ENCODE measurements at places on chromosomes 4 and X. TPM values are rescaled to one million over a fixed set of nuclear protein-coding genes. Genes with fewer than 3 reads are reported as not detected.

Gene DTHD1
- 1.9 TPM for total RNA-seq

DNA sequence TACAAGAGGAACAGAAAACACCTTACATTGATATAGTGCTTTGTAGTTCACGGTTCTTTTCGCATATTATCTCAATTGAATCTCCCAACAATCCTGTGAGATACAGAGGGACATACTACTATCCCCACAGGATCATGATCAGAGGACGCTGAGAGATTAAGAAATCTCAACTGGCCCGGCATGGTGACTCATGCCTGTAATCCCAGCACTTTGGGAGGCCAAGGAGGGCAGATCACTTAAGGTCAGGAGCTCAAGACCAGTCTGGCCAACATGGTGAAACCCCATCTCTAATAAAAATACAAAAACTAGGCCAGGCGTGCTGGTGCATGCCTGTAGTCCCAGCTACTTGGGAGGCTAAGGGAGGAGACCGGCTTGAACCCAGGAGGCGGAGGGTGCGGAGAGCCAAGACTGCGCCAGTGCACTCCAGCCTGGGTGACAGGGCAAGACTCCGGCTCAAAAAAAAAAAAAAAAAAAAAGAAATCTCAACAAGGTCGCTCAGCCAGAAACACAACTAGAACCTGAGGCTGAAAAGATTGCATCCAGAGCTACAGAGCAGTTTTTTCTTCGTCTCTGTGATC, 7.4 kb downstream of the APOO start:
- no peak for DNase-seq

Gene HGFAC
- not detected for total RNA-seq

Gene HSFX1
- 0.27 TPM for total RNA-seq

DNA sequence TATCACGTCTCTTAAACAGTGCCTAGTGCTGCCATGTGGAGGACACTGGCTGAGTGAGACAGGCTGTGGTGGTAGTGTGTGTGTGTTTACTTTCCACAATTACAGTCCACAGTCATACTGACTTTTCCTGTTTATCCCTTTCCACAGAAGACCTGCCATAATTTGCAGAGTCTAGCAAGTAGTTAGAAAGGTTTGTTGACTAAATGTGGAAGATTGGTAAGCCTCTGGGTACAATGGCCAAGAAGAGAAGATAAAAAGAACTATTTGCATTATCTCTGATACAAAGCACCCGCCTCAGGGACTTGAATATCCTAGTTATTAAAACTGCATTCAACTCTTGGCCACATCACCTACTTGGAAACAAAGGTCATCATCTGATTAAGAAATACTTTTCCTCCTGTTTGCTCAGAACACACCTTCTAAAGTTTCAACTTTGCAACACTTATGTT, 89.1 kb downstream of the FAM13A start:
- no peak for DNase-seq

Gene ARMCX1
- 2.2 TPM for total RNA-seq

Gene PRRG3
- total RNA-seq: not detected

- no peak for DNase-seq
Measured at GRCh38 chrX:46547857-46548256, 2.6 kb upstream of the ZNF674 start.

Gene DMRTC1
- 0.64 TPM for total RNA-seq

Gene MAGEB17
- total RNA-seq: not detected

DNA sequence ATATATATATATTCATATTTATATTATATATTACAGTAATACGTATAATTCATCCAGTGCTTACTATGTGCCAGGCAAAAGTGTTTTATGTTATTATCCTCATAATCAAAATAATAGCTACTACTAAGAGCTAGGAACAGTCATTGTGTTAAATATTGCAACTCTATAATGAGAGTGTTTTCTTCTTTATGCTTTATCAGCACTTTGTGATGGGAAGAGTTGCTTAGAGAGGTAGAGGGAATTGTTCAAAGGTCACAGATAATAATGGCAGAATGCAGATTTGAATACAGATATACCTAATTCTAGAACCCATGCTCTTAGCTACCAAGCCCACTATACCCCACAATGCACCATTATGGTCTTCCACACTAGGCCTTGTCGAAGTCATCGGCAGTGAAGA, 318.8 kb upstream of the PPARGC1A start:
- DNase-seq: no peak

- DNase-seq: peak; percentile 92
Measured at GRCh38 chr4:40301603-40302002, 33.5 kb upstream of the CHRNA9 start.

DNA sequence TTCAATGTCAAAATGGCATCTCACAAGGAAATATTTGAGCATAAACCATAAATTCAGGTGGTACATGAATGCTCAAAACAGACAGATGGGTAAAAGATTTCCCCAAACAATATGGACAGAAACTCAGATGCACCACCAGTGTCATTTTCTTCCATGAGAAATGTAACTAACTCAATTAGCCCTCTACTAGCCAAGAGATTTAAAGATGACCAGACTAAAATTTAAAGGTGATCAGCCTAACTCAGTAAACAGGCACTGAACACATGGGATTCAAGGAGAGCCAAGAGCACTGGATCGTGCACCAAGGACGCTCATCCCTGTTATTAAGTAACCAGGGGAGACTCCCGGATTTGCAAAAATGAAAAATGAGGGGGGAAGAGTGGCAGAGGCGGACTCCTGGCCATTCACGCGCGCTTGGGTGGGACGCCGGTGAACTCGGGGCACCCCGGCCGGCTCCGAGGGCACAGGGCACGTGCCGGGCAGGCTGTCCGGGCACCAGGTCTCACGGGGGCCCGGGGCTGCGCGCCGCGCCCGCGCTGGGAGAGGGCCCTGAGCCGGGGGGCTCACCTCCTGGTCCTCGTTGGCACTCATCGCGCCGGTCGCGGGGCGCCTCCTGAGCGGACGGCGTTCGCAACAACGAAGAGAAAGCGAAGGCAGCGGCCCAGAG, 490 bp downstream of the RWDD4 start:
- DNase-seq: peak; percentile 50

Gene PABPC1L2A
- total RNA-seq: not detected

DNA sequence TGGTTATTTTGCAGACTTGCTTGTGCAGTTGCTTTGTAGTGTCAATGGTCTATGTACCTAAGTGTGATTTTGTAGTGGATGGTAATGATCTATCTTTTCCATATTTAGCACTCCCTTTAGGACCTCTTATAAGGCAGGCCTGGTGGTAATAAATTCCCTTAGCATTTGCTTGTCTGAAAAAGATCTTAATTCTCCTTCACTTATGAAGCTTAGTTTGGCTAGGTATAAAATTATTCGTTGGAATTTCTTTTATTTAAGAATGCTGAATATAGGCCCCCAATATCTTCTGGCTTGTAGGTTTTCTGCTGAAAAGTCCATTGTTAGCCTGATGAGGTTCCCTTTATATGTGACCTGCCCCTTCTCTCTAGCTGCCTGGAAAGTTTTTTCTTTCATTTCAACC, 10.6 kb upstream of the HSD17B13 start:
- no peak for DNase-seq

Gene LRRC66
- total RNA-seq: not detected

DNA sequence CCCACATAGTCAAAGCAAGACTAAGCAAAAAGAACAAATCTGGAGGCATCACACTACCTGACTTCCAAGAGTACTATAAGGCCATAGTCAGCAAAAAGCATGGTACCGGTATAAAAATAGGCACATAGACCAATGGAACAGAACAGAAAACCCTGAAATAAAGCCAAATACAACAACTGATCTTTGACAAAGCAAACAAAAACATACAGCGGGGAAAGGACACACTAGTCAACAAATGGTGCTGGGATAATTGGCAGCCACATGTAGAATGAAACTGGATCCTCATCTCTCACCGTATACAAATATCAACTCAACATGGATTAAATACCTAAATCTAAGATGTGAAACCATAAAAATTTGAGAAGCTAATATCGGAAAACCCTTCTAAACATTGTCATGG, 819.3 kb upstream of the FRG1 start:
- DNase-seq: no peak

DNA sequence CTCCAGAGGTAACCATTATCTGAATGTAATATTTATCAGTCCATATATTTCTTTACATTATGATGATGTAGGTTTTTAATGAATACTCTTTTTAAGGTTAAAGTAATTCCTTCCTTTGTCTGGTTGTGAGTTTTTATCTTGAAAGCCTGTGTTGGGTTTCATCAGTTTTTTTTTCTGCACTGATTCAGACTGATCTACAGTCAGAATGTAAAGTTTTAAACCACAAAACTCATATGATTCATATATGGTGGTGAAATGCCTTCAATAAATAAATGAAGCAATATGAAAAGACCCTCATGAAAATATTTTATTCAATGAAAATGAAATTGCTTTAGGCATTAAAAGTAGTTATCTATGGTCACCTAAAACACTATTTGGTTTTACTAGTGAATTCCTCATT, 47.1 kb downstream of the SORBS2 start:
- no peak for DNase-seq
